ENCODE measurements at places on chromosomes 4 and X.

- no peak for DNase-seq
These were observed 139.1 kb upstream of the PAQR3 start for GRCh38 chr4:79078339-79078738.

DNA sequence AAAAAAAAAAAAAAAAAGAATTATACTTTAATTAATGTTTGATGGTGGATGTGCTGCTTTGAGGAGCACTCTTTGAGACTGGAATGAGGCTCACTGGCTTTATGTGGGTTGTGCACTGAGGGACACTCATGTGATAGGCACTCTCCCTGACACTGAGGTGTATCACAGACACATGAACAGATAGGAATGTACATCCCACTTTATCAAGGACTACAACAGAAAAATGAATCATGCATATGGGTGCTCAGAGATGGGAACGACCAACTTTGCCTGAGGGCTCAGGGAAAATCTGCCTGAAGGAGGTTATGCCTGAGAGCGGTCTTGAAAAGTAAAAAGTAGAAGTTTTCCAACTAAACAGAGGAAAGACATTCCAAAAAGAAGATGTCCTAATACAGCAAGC lies 97.7 kb upstream of the RBPJ start:
- no peak for DNase-seq

- DNase-seq: no peak
These were observed 38.1 kb upstream of the CXCL13 start for GRCh38 chr4:77567549-77567948.

DNA sequence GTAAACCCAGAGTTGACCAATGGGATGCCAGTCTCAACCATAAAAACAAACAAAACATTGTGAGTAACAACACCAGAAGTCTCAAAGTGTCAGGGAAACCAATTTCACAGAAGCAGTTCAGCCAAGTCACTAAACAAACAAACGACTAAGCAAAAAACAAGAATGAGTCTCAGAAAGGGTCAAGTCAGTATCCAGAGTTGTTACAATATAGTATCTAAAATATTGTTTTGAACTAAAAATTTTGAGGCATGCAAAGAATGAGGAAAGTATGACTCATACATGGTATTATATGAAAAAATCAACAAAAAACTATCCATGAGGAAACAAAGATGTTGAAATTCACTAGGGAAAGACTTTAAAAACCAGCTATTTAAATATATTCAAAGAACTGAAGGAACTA lies 70.6 kb downstream of the AR start:
- no peak for DNase-seq

DNA sequence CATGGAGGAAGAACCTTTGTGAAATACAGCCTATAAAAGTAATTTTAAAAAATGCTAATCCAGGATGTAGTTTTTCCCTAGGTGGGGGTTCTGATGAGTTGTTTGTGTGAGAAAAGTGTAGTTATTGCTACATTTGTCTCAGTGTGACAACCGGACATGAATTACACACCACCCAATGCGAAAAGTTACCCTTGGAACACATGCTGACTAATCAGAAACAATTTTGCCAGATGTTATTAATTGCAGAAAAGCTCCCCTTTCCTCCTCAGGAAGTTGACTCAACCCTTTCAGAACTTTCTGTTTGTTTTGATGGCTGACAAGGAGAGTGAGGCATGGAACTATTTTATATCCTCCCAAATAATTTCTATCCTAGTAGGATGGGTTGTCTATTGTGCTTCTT lies 38.1 kb upstream of the EDA2R start:
- DNase-seq: no peak

GRCh38 chrX:17848545-17849265 lies 12.4 kb downstream of the RAI2 start:
- no peak for DNase-seq

GRCh38 chrX:133933316-133933715 lies 52.1 kb downstream of the GPC3 start:
- DNase-seq: no peak

DNA sequence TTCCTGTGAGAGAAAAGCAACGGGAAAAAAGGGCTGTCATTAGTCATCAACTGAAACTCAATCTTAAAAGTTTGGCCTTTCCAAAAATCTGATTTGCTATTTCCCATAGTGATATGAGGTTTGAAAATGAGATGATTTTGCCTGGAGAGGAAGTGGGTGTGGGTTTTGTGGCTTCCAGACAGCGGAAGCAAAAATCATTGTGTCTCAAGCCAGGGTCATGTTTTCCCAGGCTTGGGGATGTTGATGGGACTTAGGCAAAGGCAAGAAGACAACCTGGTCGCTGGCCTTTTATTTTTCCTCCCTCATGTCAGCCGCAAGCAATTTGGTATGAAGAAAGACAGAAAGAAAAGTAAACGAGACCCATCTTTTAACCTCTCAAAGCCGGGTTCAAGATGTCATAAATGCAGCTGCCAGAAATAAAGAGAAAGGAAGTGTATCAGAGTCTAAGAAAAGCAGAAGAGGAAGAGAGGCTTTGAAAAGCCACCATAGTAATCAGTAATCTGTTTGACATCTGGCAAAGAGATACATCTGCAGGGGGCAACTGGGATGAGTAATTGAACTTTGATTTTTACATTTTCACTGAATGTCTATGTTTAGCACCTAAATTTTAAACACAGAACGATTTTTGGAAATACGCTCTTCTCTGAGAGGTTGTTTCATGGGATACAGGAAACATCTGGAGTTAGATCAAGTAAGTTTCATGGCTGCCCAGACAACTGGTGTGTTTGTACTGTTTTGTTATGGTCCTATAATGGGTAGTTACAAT lies 521.6 kb upstream of the SLIT2 start:
- DNase-seq: no peak

DNA sequence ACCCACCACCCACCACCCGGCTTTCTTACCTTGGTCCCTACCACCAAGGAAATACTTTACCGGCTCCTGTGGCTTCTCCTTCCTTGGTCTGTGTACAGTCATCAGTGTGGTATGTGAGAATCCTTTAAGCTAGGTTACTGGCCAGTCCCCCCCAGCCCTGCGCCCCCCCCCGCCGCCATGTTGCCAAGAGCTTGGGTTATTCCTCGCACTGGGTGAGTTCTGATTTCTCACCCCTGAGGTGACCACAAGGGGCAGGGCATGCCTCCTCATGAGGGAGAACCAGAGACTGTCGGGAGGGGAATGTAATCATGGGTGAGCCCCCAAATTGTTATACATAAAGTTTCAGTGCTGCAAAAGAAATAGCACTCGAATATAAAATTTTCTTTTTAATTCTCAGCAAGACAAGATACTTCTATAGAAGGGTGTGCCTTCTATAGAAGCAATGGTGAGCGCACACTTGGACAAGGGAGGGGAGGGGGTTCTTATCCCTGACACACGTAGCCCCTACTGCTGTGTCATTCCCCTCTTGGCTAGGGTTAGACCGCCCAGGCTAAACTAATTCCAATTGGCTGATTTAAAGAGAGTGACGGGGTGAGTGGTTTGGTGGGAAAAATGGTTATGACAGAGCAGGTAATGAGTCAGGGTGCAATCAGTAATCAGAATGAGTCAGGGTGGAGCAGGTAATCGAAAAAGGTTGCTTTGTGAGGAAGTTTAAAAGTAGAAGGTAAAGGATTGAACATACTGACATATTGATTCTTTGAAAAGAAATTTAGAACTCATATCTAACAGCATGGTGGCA lies 133.2 kb downstream of the KDM6A start:
- DNase-seq: no peak

DNA sequence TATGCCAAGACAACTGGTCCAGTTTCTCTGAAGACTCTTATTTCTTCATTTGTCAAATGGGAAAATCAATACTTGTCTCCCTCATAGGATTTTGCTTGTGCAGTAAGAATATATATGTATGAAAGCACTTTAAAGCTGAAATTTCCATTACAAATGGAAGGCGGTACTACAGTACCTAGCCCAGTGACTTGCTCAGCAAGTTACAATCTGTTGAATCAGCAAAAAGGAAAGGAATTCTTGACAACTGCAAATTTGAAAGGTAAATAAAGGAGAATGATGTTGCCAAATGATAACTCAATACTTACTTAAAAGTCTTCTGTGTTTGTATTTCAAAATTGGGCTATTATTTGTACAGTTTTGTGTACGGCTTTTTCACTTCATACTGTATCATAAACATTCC lies 71.1 kb downstream of the PKD2 start:
- no peak for DNase-seq

DNA sequence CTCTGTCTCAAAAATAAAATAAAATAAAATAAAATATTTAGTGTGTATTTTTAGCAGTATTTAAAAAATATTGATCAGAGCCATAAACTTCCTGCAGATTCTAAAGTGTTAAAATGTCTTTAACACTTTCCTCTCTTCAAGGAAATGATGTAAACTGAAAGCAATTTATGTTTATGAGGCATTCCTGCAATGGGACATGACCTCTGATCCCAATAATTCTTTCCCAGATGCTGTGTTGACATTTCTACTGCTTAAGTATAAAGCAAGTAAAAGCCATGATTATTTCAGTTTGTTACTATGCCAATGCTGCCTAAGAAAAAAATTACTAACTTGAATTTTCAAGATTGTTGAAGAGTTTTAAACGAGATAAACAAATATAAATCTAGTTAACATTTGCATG lies 29.0 kb downstream of the COQ2 start:
- DNase-seq: no peak

GRCh38 chrX:17525266-17525665 lies 150.3 kb downstream of the NHS start:
- no peak for DNase-seq
